ENCODE measurements at places on chromosomes 13 and 19.

DNA sequence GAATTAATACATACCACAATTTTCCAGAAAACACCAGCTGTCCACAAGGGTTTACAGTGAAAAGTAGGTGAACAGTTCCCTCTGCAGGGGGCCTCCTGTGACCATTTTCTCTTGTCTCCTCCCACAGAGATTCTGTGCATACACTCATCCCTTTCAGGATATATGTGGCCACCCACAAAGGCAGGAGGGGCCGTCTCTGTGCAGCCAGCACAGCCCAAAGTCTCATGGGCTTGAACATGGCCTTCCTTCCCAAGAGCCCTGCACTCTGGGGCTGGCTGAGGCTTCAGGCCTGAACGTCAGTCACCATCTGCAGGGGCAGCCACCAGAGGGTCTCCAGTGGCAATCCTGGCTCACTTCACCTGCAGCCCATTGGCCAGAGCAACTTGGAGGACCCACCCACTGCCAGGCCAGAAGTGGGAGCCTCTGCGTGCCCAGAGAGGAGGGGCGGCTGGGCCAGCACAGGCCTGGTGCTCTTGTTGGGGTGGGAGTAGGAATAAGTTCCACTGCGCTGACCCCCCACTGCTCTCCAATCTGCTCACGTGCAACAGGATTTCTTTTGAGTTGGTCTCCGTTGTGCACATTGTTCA is 25.1 kb downstream of the TMEM161A start:
- no peak for DNase-seq

GRCh38 chr13:77810878-77811277 is 107.8 kb downstream of the EDNRB start:
- peak; percentile 66 for DNase-seq

GRCh38 chr13:77893066-77893465 is 25.6 kb downstream of the EDNRB start:
- DNase-seq, result peak; percentile 36

DNA sequence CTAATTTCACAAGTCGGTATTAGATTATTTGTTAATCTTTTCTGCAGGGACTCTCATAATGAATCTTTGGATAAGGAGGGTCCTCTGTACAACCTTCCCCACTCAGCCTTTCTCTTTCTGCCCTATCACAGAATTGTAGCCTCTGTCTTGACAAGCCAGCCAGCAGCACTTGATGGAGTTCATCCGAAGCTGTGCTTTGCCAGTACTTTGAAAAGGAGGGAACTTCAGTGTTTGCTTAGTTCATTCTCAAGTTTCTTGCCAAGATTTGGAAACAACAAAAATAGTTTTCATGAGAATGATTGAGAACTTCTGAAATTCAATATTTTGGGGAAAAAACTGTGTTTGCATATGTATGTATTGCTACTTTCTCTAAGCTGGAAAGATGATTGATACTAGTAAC is 69.3 kb upstream of the HMGB1 start:
- DNase-seq, result no peak

GRCh38 chr13:99677116-99677951 is 176.1 kb downstream of the TM9SF2 start:
- peak; percentile 61 for DNase-seq

- no peak for DNase-seq
These were observed 11.9 kb upstream of the ATF5 start for GRCh38 chr19:49916839-49917733.

GRCh38 chr19:1884291-1884718 is 991 bp downstream of the ABHD17A start:
- DNase-seq, result no peak
